ENCODE measurements at places on chromosomes 11 and 22.

- no peak for DNase-seq
Measured at GRCh38 chr11:68328374-68329091, 16.1 kb downstream of the LRP5 start.

GRCh38 chr11:11706028-11706427 lies 84.2 kb upstream of the GALNT18 start:
- DNase-seq, result no peak

GRCh38 chr22:50700387-50701075 lies 27.9 kb downstream of the SHANK3 start:
- DNase-seq, result peak; percentile 52

- DNase-seq, result no peak
Measured at GRCh38 chr11:114194702-114195101, 101.5 kb upstream of the NNMT start.

DNA sequence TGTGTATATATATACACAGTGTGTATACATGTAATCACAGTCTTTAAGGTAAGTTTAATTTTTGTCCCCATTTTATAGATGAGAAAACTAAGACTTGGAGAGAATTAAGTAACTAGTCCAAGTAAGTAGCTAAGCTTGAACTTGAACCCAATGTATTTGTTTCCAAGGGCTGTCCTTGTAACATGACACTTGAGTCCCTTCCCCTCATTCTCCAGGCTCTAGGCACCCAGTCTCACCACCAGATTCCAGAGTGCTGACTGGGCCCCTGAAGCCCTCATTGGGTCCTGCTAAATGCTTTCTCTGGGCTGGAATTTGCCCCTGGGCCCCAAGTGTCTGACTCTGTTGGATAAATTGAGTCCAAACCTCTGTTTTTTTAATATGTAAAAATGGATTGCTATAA lies 45.5 kb downstream of the ADM start:
- DNase-seq, result no peak

DNA sequence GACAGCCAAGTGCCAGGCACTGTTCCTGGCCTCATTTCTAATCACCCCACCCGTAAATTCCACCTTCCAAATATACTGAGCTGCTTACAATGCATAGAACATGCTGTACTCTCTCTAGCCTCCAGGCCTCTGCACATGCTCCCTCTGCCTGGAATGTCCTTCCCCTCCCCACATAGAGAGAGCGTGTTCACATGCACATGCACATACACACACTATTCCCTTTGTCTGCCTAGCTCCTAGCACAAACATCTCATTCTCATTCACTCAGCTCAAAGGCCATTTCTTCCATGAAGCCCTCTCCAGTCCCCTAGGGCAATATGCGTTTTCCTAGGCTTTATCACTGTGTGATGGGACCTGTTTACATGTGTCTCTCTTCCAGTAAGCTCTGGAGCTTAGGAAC lies 144.6 kb downstream of the WT1 start:
- no peak for DNase-seq

- peak; percentile 82 for DNase-seq
Measured at GRCh38 chr22:38203090-38203810, 1.5 kb downstream of the MAFF start.
